ENCODE measurements at places on chromosomes 4 and X. TPM values are rescaled to one million over a fixed set of nuclear protein-coding genes. Genes with fewer than 3 reads are reported as not detected.

HERC5 gene
- total RNA-seq: 3.3 TPM

GRCh38 chr4:16120720-16121119 lies 36.9 kb upstream of the PROM1 start:
- no peak overlapping the region for H3K4me3 ChIP-seq
- H3K4me1 ChIP-seq: no peaks in the 10 kb centered on the region
- no peak overlapping the region for H3K27ac ChIP-seq
- DNase-seq: no peak

DNA sequence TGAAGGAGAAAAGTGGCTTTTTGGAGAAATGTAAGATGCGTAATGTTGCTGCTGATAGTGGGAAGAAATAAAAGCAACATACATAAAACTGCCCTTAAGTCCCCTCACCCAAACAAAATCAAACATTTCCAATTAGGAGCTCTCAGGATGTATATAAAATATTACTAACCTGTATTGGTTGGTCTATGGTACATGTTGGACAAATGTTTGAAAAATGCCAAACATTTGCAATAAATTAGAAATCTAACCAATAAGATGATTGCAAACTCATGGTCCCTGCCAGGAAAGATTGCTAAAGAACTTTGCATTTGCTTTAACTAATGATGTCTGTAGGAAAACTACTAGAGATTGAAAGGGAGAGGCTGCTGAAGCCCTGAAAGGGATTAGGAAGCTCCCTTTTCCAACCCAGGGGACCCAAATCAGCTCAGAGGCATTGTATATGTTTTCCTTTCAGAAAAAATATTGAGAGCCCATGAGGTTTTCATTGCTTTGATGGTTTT lies 1.8 kb downstream of the SFRP2 start:
- peaks cover 41% of the 10 kb centered on the region for H3K27me3 ChIP-seq
- H3K27ac ChIP-seq: no peak overlapping the region
- no peak for DNase-seq
- no peaks in the 10 kb centered on the region for H3K4me1 ChIP-seq
- no peaks in the 10 kb centered on the region for H3K36me3 ChIP-seq

DNA sequence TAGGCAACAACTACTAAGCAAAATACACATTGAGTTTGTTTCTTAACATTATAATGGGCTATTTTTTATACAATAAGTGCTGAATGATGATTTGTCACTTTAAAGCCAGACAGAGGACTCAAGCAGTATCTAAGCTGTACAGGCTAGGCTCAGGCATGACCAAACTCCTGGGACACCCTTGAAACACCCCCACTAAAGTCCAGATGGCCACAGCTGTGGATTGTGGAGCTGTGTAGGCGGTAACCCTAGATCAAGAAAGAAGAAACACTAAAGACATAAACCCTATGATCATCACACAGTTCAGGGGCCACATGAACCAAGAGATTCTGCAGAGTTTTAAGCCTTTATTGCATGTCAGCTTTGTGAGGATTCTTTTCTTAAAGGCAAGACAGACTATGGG lies 25.1 kb downstream of the TAB3 start:
- no peak for DNase-seq
- H3K27me3 ChIP-seq: no peaks in the 10 kb centered on the region
- H3K4me3 ChIP-seq: no peak overlapping the region

Data from fibroblast of lung (primary cell).